ENCODE measurements at places on chromosomes 4 and X.

- no peak for DNase-seq
Measured at GRCh38 chr4:101200561-101200960, 146.8 kb downstream of the PPP3CA start.

GRCh38 chr4:138014590-138015288 lies 227.4 kb downstream of the SLC7A11 start:
- DNase-seq = no peak

GRCh38 chrX:70754169-70754848 lies 154.2 kb downstream of the TEX11 start:
- DNase-seq = no peak

GRCh38 chrX:25296850-25297249 lies 281.1 kb upstream of the ARX start:
- no peak for DNase-seq

GRCh38 chr4:71288875-71289274 lies 49.9 kb upstream of the SLC4A4 start:
- DNase-seq = no peak

DNA sequence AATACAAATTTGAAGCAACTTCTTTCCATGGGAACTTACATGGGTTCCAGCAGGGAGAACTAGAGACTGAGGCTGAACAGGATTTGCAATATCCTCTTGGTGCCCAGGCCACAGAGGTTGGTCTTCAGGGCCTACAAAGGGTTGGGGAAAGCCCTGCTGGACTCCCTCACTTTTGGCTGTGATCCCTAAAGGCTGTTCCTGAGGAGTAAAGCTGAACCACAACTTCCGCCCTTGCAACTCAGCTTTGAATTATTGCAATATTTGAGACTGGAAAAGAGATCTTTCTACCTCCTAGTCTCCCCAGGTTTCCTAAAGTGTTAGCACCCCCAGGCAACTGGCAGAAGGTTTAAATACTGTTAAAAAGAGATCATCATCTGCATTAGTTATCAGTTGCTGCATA lies 26.9 kb downstream of the DCHS2 start:
- no peak for DNase-seq

- DNase-seq = no peak
Measured at GRCh38 chr4:125331116-125331515, 16.4 kb downstream of the FAT4 start.

DNA sequence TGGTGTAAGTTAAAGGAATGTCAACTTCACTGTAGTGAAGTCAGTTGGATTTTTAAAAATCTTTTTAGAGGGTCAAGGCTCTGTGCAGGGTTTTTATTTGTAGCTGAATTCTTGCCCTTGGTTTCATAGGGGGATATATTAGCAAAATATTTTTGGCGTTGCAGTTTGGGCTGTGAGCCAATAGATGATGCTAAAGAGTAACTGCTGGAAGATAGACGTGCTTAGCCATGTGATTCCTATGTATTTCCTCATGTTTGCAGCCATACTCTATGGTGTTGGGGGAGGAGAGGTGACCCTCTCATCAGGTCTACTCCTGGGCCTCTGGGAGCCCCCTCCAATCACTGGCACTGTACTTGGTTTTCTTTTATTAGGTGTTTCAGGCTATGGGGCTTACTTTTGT lies 246.7 kb upstream of the ARHGAP24 start:
- DNase-seq = no peak

DNA sequence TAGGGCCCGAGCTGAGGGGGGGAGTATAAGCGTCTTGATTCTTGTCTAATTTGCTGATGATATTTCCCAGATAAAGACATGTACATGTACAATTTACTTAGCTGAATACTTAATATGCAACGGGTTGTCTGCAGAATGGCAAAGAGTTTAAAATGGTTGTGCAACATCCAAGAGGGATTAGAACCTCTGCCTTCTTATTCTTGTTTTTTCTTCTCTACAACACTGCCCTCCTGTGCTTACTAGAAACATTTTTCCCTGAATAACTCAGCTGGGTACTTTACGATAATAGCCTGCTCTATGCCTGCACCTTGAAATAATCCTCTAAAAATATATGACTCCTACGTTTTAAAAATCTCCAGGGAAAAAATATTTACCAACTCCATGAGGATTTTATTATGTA lies 41.8 kb downstream of the INTS12 start:
- no peak for DNase-seq

GRCh38 chr4:89665662-89666061 lies 171.3 kb downstream of the SNCA start:
- no peak for DNase-seq

DNA sequence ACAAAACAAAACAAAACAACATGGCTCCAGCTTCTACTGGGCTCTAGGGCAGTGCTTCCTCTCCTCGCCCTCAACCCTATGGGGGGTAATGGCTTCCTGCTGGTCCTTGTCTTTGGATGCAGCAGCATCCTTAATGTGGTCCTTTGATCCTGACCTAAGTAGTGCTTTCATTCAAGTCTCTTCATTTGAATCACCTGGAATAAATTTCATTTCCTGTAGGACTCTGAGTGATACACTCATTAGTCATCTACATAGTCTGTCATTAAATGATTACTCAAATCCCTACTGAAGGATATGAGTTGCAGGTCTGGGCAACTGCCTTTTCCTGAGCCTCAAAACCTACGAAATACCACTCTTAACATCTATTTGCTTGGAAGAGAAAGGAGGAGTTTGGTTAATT lies 54.5 kb downstream of the RHOH start:
- no peak for DNase-seq

DNA sequence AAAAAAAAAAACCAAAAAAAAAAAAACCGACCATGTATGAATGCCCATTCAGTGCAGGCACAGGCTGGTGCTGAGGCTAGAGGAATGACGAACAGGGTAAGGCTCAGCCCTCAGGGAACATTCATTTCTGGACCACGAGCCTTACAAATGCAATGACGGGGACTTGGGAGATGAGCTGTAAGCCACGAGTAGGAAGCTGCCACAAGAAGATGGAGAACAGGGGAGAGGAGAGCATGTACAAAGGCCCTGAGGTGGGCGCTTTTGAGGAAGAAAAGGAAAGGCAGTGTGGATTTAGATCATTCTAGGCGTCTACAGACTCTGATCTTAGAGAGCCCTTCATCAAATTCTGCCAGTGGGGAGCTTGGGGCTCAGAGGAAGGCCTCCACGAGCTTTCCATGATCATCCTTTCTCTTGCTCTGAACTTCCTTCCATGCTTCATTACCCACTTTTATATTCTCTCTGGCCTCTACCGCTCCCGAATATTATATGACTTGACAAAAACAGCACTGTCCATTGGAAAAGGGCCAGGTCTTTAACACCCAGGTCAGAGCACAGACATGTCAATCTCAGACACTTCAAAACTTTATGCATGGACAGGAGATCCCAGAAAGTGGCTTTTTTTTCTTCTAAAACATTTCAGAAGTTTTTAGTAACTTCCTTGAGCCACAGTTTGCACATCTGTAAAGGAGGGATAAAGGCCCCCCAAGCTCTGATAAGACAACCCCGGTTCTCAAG lies 3.3 kb upstream of the ZNF518B start:
- DNase-seq = no peak

- no peak for DNase-seq
Measured at GRCh38 chr4:36065274-36065871, 178.9 kb downstream of the ARAP2 start.

GRCh38 chrX:38516196-38516774 lies 45.1 kb upstream of the TSPAN7 start:
- DNase-seq = no peak

- no peak for DNase-seq
Measured at GRCh38 chr4:5619913-5620625, 88.3 kb downstream of the EVC2 start.

- no peak for DNase-seq
Measured at GRCh38 chrX:21662761-21663160, 4.6 kb upstream of the KLHL34 start.

GRCh38 chr4:176622251-176622948 lies 170.3 kb downstream of the VEGFC start:
- DNase-seq = no peak

GRCh38 chr4:3703677-3704521 lies 62.3 kb upstream of the ADRA2C start:
- DNase-seq = no peak

GRCh38 chr4:106478152-106478551 lies 109.6 kb upstream of the GIMD1 start:
- DNase-seq = no peak

GRCh38 chr4:174173360-174173759 lies 110.1 kb downstream of the FBXO8 start:
- DNase-seq = no peak

DNA sequence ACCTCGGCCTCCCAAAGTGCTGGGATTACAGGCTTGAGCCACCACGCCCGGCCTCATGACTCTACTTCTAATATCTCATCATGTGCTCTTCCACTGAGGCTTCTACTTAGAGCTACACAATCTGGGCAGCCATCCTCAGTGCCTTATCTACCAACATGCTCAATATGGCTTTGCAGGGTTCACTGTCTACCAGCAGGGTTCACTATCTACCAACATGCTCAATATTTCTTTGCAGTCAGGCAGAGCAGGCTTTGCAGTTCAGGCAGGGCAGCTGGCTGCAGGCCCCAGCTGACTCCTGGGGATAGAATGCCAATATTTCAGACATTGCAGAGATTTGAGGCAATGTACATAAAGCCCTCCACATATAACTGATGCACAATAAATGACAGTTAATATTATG lies 47.5 kb downstream of the PKD2 start:
- no peak for DNase-seq

DNA sequence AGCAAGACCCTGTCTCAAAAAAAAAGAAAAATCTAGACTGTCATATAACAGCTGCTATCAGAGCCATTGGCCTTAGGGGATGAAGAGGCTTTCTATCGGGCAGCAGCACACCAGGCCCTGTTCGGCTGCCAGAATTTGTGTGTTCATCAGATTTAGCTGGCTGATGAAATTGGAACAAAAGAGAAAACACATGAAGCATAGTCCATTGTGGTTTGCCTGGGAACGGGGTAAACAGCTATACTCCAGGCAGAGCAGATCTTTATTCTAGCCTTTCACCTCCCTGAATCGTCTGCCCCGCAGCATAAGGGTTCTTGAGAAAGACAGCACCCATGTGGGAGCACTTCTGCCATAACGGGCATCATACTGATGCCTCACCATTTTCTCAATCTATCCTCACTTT lies 11.6 kb downstream of the TKTL1 start:
- no peak for DNase-seq

DNA sequence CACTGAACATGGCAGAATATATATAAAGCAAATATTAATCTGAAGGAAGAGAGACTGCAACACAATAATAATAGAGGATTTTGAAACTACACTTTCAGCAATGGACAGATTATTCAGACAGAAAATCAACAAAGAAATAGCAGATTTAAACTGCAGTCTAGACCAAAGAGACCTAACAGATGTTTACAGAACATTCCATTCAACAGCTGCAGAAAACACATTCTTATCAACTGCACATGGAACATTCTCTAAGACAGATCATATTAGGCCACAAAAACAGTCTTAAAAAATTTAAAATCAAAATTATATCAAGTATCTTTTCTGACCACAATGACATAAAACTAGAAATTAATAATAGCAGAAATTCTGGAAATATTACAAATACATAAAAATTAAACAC lies 27.1 kb downstream of the CENPE start:
- DNase-seq = no peak

DNA sequence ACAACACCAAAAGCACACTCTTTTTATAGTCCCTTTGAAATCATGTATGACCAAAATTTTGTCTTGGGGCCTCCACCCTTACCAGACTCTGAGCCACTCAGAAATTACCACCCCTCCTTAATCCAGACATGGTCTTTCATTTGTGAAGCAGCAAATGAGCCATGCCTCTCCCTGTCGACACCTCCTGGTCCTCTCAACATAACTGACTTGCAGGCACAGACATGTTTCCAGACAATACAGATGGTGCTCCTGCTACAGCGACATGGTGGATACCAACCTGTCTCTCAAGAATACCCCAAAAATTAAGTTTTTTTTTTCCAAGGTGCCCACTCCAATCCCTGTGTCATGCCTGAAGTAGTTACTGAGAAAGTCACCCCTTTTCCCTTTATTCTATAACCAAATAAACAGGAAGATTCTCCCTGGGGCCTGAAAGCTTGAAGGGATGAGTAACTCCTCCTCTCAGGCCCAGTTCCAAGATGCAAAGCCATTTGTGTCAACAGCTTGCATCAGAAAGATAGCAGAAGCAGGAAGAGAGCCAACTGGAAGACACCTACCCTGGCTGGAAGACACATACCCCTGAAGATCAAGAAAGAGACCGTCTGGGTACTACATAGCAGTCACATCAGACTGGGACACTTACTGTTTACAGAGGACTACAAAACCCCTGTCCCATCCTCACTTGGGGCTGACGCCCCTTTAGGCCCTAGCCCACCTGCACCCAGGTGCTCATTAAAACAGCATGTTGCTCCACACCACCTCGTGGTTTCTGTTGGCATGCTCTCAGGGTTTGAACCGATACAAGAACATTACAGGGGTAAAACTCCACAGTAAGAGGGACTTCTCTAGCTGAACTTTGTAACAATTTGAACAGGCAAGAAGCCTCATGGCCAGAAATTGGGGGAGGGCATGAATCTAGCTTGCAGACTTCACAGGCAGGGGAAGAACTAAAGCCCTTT lies 5.5 kb upstream of the UGT2B17 start:
- no peak for DNase-seq

GRCh38 chr4:82282875-82283274 lies 90.9 kb downstream of the HNRNPD start:
- DNase-seq = no peak

DNA sequence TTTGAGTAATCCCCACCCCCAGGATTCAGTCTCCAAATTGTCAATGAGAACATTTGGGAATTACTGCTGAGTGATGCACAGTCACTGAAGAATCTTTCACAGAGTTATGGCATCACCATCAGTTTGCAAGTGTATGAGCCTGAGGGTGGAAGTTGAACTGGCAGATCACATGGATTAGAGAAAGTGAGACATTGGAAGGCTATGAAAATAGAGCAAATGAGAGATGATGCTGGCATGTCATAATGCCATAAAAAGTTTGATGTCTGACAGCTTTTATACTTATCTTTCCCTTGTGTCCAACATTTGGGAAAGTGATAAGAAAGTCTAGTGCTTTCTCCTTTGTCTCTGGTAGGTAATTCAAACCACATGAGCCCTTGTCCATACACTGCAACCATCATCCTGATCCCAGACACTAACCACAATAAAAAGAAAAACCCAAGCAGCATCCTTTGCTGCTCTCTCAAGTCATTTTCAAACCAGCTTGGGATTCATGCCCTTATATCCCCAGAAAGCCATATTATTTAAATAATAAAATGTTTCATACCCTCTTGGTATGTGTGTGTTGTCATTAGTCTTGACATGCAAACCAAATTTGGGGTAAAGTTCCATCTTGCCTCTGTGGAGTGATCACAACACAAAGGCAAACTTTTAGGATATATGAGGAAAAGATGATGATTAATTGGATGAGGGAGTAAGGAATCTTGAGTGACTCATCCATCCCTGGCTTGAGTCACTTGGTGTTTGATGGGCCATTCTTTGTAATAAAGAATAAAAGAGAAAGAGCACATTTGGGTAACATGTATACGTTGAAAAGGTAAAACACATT lies 438.9 kb downstream of the GRXCR1 start:
- no peak for DNase-seq

- DNase-seq = no peak
Measured at GRCh38 chr4:166838975-166839614, 395.2 kb downstream of the SPOCK3 start.

All from stimulated activated CD4-positive, alpha-beta T cell treated with anti-CD3 and anti-CD28 coated beads, TNF-alpha, amount 100 ng/mL, for 4 hours (primary cell).